Inflammatory macrophage (primary cell): ENCODE measurements at places on chromosomes 3 and 15.

GRCh38 chr3:12345141-12345561, 56.3 kb downstream of the PPARG start:
- peak; percentile 30 for DNase-seq

GRCh38 chr3:7640787-7641186, 779.9 kb downstream of the GRM7 start:
- DNase-seq, result no peak

GRCh38 chr3:110773413-110773954, 298.1 kb upstream of the NECTIN3 start:
- DNase-seq, result no peak

DNA sequence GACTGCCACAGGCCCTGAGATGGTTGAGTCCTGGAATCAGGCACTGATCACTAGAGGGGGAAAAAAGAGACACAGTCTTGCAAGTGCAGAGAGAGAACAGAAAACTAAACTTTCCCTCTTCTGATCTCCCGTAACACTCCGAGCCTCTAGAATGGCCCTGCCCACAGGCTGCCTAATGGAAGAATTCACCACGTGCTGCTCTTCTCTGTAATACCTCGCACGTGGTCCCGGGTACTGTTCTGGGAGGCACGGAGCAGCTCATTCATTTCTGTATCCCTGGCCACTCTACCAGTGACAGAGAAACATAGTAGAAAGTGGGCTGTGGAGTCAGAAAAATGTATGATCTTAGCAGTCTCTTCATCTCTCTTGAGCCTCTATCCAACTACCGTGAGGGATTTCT, 30.4 kb downstream of the VGLL4 start:
- DNase-seq, result no peak
